NCI-H82 (cell line): ENCODE measurements at places on chromosomes 11 and 22.

- DNase-seq, result no peak
Measured at GRCh38 chr22:20940186-20940651, 23.0 kb downstream of the CRKL start.

DNA sequence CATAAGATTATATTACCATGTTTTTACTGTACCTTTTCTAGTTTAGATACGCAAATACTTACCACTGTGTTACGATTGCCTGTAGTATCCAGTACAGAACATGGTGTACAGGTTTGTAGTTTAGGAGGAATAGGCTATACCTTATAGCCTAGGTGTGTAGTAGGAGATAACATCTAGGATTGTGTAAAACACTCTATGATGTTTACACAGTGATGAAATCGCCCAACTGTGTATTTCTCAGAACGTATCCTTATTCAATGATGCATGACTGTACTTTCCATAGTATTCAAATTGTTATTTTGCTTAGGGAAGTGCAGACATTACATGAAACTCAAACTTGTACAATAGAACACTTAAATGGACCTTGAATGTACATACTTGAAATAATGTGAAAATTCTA is 188.1 kb upstream of the PDGFD start:
- DNase-seq, result no peak

DNA sequence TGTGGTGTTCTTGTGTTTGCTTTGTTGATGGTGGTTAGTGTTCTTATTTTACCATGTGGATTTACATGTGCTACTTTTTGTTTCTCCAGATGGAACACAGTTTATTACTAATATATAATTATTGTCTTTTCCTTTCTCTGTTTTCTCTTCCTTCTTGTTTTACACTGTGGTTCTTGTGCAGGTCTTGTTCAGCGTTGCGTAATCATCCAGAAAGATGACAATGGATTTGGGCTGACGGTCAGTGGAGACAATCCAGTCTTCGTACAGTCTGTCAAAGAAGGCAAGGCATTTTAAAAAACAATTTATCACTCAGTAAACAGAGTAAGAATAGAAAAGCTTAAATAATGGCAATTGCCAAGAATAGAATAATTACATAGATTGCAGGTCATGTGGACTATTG is 84.4 kb downstream of the ARHGEF12 start:
- no peak for DNase-seq

- DNase-seq, result peak; percentile 31
Measured at GRCh38 chr11:83194281-83195142, 1.0 kb downstream of the ANKRD42 start.

GRCh38 chr11:15027011-15027410 is 46.4 kb upstream of the CALCB start:
- DNase-seq, result no peak

DNA sequence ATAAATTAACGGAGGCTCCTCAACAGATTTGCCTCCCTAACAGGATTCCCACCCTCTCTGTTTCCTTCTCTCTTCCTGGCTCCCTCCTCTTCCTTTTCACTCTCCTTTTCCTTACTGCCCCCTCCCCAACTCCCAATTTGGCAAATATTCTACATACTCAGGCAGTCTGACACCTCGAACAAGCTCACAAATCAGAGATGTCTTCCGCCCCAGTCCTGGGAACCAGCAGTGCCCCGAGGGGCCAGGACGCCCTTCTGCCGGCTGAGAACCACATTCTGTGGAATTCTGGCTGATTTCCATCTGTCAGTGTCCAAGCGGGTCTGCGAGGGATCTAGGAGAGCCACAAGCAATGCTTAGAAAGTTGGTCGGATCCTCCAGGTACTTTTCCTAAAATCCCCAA is 94.0 kb downstream of the NTM start:
- DNase-seq, result peak; percentile 67

DNA sequence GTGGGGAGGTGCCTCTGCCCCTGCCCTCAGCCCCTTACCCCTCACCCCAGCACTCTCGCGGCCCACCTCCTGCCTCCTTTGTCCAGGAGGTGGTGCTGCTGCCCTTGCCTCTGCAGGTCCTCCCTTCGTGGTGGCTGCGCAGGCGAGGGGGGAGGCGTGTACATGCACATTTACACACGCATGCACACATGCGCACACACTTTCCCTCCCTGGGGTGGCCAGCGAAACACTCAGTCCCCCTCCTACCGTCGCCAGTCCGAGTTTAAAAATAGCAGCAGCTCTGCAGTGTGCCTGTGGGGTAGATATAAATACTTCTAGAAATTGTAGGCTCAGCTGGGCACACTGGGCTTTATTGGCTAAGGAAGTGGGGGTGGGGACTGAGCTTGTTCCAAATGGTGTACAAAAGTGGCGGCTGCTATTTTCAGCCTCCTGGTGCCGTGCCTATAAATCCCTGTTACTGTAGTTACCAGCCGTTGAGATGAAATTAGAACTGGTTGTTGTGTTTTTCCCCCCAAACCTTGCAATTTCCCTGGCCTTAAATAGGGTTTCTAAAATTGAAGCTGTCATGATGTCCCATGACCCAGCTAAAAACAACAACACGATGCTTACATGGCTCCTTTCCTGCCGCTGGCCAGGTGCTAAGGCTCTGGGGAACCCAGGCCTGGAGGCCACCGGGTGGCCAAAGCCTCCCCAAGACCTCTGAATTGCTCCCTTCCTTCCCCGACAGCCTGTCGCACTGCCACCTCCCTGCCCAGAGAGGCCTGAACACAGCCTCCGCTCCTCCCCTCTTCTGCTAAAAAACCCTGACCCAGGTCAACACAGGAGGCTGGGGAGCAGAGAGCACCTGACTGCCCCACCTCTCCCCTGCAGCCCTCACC is 12.4 kb downstream of the PICK1 start:
- DNase-seq, result peak; percentile 83

DNA sequence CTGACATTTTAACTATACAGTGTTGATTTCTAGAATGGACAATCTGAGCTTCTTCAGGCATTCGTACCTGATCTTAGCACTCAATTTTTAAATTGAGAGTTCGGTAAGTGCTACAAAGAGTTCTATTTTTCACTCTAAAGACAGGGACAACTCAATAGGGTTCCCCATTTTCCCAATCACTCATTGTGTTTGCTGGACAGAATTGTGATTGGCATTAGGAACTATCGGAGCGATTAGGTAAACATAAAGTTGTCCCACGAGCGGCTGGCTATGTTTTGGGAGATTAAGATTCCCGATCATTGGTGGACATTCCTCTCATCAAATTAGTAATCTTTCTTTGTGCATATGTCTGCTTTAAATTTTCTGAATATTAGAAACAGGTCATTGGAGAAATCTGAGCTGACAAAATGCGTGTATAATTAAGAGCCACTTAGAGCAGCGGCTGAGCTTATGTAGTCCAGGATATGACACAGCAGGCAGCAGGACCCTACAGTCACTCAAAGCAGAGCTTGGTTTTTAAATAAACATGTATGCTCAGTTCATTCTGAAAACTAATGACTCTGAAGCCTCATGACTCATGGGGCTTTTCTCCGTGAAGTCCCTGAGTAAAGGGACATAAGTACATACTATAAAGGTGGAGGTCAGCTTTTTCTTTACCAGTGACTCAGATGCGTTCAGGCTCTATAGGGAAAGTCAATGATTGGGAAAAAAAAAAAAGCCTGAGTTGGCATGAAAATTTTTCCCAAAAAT is 109.4 kb downstream of the GRIA4 start:
- no peak for DNase-seq

DNA sequence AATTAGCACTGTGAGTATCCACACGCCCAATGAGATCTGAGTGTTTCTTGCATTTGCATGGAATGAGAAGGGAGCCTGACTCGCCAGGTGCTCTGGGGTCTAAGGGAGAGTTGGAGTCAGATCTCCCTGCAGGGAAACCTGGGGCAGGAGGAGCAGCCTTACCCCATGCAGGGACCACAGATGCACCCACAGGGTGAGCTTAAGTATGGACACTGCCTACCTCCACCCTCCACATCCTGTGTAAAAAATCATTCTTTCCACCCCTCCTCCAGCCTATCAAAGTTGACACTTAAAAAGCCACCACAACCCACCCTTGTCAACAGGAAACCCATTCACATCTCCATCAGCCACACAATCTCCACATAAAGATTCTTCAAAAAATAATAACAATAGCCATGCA is 67.0 kb upstream of the IGLL5 start:
- DNase-seq, result no peak

- peak; percentile 28 for DNase-seq
Measured at GRCh38 chr11:113907152-113907551, 2.6 kb downstream of the HTR3B start.

DNA sequence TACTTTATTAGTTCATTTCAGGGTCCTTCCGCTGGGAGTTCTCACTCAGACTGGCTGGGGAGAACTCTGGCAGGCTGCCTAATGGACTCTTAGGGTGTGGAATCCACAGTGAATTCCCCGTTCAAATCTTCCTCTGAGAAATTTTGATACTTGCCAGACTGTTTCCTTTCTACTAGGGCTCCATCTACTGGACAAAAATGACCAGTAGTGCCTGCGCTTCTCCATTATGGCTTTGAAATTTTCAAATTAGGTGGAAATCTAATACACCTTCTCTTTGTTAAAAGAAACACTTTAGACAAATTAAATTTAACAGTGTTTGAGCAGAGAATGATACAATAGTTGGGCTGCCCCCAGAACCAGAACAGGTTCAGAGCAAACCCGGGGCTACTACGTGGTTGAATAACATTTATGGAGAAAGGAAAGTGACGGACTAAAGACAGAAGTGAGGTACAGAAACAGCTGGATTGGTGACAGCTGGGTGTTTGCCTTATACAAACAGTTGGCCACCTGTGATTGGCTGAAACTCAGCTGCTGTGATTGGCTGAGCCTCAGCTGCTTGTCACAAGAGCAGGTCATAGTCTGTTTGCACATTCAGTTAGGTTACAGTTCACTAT is 52.9 kb upstream of the FDX1 start:
- peak; percentile 84 for DNase-seq

GRCh38 chr11:126989942-126990715 is 10.4 kb downstream of the KIRREL3 start:
- DNase-seq, result peak; percentile 85

- DNase-seq, result no peak
Measured at GRCh38 chr11:10155793-10156490, 138.1 kb downstream of the SBF2 start.

DNA sequence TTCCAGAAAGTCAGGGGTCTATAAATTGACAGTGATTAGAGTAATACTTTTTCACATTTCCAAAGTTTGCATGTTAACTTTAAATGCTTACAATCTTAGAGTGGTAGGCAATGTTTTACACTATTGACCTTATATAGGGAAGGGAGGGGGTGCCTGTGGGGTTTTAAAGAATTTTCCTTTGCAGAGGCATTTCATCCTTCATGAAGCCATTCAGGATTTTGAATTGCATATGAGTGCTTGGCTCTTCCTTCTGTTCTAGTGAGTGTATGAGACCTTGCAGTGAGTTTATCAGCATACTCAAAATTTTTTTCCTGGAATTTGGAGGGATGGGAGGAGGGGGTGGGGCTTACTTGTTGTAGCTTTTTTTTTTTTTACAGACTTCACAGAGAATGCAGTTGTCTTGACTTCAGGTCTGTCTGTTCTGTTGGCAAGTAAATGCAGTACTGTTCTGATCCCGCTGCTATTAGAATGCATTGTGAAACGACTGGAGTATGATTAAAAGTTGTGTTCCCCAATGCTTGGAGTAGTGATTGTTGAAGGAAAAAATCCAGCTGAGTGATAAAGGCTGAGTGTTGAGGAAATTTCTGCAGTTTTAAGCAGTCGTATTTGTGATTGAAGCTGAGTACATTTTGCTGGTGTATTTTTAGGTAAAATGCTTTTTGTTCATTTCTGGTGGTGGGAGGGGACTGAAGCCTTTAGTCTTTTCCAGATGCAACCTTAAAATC is 5.3 kb downstream of the MALAT1 start:
- peak; percentile 41 for DNase-seq
